WTC11 (cell line): ENCODE measurements at places on chromosomes 7 and 10. TPM values are rescaled to one million over a fixed set of nuclear protein-coding genes. Genes with fewer than 3 reads are reported as not detected.

The WBP1L gene
- 25.9 to 26.8 TPM (median 26.4 TPM) in 3 replicates for total RNA-seq

DNA sequence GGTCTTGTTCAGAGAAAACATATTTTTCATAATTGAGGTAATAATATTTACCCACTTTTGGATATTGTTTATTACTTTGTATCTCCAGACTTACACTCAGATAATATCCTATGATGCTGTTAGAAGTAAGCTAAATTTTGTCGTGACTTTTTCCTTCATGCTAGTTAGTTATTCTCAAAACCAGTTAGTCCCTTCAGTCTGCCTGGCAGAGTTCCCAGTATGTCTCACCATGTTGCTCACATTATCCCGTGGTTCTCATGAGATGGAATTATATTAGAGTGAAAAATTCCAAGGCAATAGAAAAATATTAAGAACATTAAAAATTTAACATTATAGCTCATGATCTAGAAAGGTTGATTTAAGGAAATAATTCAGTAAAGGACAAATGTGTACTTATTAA, 81.5 kb upstream of the SMIM30 start:
- DNase-seq, result no peak
- no peak overlapping the region for H3K4me3 ChIP-seq
- H3K36me3 ChIP-seq, result no peaks in the 10 kb centered on the region
- peaks cover 3% of the 10 kb centered on the region; the same call in 1 of the 2 replicates for H3K27me3 ChIP-seq
- no peak overlapping the region for H3K27ac ChIP-seq
- no peaks in the 10 kb centered on the region for H3K4me1 ChIP-seq

The GPR85 gene
- 0.09 to 0.34 TPM (median 0.09 TPM) in 3 replicates for total RNA-seq

The RPEL1 gene
- total RNA-seq, result 0.09 TPM in 1 of 3 replicates, not detected in the others

DNA sequence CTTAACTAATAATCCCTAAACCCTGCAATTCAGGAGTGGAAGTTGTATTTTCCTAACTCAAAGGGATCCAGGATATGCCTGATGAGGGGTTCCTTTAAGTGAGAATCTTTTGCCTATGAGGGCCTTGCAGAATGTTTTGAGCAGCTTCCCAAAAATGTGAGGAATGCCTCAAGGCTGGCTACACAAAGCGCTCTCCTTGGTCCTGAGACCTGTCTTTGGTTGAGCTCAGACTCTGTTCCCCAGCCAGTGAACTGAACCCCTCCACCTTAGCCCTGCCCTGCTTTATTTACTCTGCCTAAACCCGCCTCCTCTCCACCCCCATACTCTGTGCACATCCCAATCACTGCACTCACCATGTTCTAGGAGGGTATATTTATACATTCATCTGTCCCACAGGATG, 108.6 kb downstream of the NRCAM start:
- no peak overlapping the region for H3K4me3 ChIP-seq
- DNase-seq, result peak; percentile 79

DNA sequence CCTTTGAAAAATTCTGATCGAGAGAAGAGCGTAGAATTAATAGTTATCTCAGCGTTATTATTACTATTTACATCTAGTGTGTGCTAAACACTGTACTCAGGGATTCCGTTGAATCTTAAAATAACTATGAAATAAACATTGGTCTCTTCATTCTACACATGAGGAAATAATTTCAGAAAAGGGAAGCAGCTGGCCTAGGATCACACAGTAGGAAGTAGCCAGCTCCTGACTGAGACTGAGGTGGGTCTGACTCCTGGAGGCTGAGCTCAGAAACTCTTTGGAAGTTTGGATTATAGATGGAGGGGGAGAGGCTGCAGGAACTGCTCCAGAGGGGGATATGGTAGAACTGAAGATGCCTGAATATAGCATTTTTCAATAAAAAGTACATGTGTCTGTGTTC, 183.9 kb upstream of the WDR11 start:
- H3K4me3 ChIP-seq, result no peak overlapping the region
- no peak for DNase-seq
- H3K27ac ChIP-seq, result no peak overlapping the region
- H3K27me3 ChIP-seq, result no peaks in the 10 kb centered on the region

The ANKRD30A gene
- not detected in 3 replicates for total RNA-seq

- DNase-seq, result peak; percentile 74
- no peaks in the 10 kb centered on the region for H3K27me3 ChIP-seq
- H3K4me1 ChIP-seq, result peaks cover 39% of the 10 kb centered on the region
- H3K27ac ChIP-seq, result no peak overlapping the region
These were observed 8.0 kb downstream of the PWWP2B start for GRCh38 chr10:132404911-132405462.

DNA sequence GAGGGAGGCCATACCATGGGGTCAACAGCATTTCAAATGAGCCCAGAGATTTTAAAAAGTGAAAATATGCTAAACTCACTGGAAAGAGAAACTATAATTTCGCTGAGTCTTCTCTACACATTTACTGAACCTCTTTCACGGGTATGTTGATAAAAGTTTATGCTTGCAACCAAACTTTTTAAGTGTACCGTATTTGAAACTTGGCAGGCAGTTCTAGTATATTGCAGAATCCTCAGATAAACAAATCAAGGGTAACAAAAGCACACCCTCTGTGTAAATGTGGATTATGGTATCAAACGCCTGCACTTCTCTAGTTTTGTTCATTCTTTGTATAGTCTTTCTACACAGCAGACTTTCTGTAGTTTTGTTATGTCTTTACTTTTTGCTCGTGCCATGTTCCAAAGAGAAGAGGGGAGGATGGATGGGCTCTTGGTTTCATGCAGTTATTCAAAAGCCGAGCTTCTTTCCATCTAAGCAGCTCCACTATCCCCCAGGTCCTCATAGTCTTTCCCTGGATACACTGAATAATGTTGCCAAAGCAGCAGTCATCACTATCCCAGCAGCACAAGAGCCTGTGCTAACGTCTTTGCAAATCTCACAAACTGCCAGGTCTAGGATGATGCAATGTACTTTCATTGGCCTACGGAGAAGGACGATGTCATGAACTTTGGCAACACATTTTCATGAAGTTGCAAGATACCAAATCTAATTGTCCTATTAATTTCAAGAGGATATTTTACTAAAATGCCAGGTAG, 131.2 kb downstream of the MPP7 start:
- no peaks in the 10 kb centered on the region for H3K36me3 ChIP-seq
- H3K4me3 ChIP-seq, result no peak overlapping the region
- H3K27ac ChIP-seq, result peak overlapping the region; percentile 20
- no peak for DNase-seq

DNA sequence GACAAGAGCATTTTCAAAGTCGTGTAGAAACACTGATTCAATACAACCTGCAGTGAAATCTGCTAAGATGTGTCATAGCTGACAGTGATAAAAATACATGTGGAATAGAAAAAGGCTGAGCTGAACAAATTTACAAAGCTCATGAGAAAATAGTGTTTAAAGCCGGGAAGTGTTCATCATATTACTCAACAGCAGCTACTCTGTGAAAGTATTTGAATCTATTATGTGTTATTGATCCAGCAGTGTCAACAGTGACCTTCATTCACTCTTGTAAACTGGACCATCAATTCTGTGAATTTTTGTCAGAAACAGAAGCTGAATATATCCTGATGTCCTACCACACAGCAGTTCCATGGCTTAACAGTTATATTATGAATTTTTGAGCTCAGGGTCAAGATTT, 11.6 kb downstream of the DYDC1 start:
- no peak overlapping the region for H3K27ac ChIP-seq
- no peak overlapping the region for H3K4me3 ChIP-seq
- no peak for DNase-seq
- no peaks in the 10 kb centered on the region for H3K36me3 ChIP-seq

The LRRC18 gene
- total RNA-seq, result not detected in 3 replicates

GRCh38 chr7:106844279-106844997, 20.6 kb upstream of the PIK3CG start:
- H3K27me3 ChIP-seq, result no peaks in the 10 kb centered on the region; the same call in none of the 2 replicates
- no peak overlapping the region for H3K4me3 ChIP-seq
- peaks cover 46% of the 10 kb centered on the region for H3K4me1 ChIP-seq
- no peak for DNase-seq
- no peaks in the 10 kb centered on the region for H3K36me3 ChIP-seq

- no peak overlapping the region for H3K27ac ChIP-seq
- H3K36me3 ChIP-seq, result no peaks in the 10 kb centered on the region
- no peak for DNase-seq
- no peak overlapping the region for H3K4me3 ChIP-seq
- peaks cover 13% of the 10 kb centered on the region for H3K4me1 ChIP-seq
These were observed 39.3 kb downstream of the RBM17 start for GRCh38 chr10:6128087-6128486.

The SNCG gene
- 8.4 to 14.3 TPM (median 12.0 TPM) in 3 replicates for total RNA-seq

DNA sequence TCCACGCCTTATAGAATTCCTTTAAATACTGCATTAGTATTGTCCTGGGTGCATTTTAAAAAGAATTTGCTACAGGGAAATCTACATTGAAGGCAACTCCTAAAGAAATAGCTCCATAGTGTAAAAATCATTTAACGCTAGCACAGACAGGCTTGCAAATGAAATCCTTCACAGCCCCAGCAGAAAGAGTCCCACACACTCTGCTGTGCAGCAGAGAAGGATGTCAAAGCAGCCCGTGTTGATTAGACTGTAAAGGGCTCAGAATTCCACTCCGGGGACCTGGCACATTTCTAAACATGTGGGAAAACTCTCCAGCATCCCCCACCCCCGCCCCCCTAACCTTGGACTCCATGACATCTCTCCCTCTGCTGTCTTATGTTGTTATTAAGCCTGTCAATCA, 176.8 kb downstream of the CALN1 start:
- no peaks in the 10 kb centered on the region; the same call in 1 of the 2 replicates for H3K4me1 ChIP-seq
- no peak overlapping the region for H3K27ac ChIP-seq
- H3K27me3 ChIP-seq, result no peaks in the 10 kb centered on the region
- H3K4me3 ChIP-seq, result no peak overlapping the region
- no peaks in the 10 kb centered on the region for H3K36me3 ChIP-seq

- DNase-seq, result no peak
- H3K4me3 ChIP-seq, result peak overlapping the region; percentile 86
- H3K4me1 ChIP-seq, result peaks cover 20% of the 10 kb centered on the region
- H3K27ac ChIP-seq, result peak overlapping the region; percentile 20
These were observed 649 bp downstream of the ACTR3B start for GRCh38 chr7:152759949-152760853.

- H3K36me3 ChIP-seq, result peaks cover 18% of the 10 kb centered on the region
- DNase-seq, result no peak
- peaks cover 8% of the 10 kb centered on the region for H3K27me3 ChIP-seq
- H3K4me1 ChIP-seq, result peaks cover 24% of the 10 kb centered on the region
These were observed 157.7 kb downstream of the PLPP4 start for GRCh38 chr10:120614680-120615079.

The PDSS1 gene
- 13.2 to 13.9 TPM (median 13.6 TPM) in 3 replicates for total RNA-seq

GRCh38 chr7:133339772-133340171, 86.9 kb downstream of the EXOC4 start:
- peaks cover 40% of the 10 kb centered on the region for H3K36me3 ChIP-seq
- peaks cover 28% of the 10 kb centered on the region for H3K4me1 ChIP-seq
- no peaks in the 10 kb centered on the region for H3K27me3 ChIP-seq
- no peak overlapping the region for H3K27ac ChIP-seq

The KCNMA1 gene
- 4.1 to 7.3 TPM (median 5.3 TPM) in 3 replicates for total RNA-seq

The GATA3 gene
- 0.60 to 0.89 TPM (median 0.72 TPM) in 3 replicates for total RNA-seq

GRCh38 chr10:103748020-103748419, 107.4 kb downstream of the SH3PXD2A start:
- no peaks in the 10 kb centered on the region; the same call in 1 of the 2 replicates for H3K36me3 ChIP-seq
- H3K27ac ChIP-seq, result no peak overlapping the region
- no peak for DNase-seq
- H3K27me3 ChIP-seq, result no peaks in the 10 kb centered on the region
- H3K4me1 ChIP-seq, result peaks cover 4% of the 10 kb centered on the region; the same call in 1 of the 2 replicates

The NPFFR1 gene
- total RNA-seq, result 0.04 to 0.05 TPM in 2 of 3 replicates, not detected in the other

The MYOZ1 gene
- total RNA-seq, result 3.0 to 5.4 TPM (median 4.4 TPM) in 3 replicates

The NUTM2D gene
- 1.0 to 1.6 TPM (median 1.2 TPM) in 3 replicates for total RNA-seq

- peak overlapping the region; percentile 99 for H3K27ac ChIP-seq
- peaks cover 6% of the 10 kb centered on the region; the same call in 1 of the 2 replicates for H3K36me3 ChIP-seq
- peak; percentile 88 for DNase-seq
These were observed 10.9 kb downstream of the PWWP2B start for GRCh38 chr10:132407846-132408278.

The CPA4 gene
- total RNA-seq, result 0.11 TPM in 2 of 3 replicates, not detected in the other

DNA sequence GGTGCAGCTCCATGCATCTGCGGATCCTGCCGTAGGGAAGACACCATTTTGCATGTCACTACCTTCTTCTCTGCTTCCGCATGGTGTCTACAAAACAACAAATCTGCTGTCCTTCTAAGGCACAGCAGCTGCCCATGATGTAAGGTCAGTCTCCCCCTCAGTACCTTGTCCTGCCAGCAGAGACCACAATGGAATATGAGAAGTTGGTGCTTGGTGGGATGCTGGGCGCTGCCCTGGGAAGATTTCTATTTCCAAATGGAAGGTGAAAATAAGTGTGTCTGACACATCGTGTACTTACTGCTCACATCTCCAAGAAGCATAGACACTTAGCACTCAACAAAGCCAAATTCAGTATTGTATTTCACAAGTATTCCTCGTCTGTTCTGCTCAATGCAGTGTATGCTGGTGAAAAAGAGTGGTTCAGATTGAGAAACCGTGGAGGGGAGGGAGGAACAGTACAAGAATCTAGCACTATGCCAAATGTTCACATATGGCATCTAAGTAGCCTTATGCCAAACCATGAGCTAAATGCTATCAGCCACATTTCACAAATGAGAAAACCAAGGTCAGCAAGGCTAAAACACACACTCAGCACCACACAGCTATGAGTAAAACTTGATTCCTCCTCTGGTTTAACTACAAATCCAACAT, 95.0 kb downstream of the GRB10 start:
- H3K27me3 ChIP-seq, result no peaks in the 10 kb centered on the region
- peaks cover 8% of the 10 kb centered on the region for H3K36me3 ChIP-seq
- H3K4me3 ChIP-seq, result no peak overlapping the region

DNA sequence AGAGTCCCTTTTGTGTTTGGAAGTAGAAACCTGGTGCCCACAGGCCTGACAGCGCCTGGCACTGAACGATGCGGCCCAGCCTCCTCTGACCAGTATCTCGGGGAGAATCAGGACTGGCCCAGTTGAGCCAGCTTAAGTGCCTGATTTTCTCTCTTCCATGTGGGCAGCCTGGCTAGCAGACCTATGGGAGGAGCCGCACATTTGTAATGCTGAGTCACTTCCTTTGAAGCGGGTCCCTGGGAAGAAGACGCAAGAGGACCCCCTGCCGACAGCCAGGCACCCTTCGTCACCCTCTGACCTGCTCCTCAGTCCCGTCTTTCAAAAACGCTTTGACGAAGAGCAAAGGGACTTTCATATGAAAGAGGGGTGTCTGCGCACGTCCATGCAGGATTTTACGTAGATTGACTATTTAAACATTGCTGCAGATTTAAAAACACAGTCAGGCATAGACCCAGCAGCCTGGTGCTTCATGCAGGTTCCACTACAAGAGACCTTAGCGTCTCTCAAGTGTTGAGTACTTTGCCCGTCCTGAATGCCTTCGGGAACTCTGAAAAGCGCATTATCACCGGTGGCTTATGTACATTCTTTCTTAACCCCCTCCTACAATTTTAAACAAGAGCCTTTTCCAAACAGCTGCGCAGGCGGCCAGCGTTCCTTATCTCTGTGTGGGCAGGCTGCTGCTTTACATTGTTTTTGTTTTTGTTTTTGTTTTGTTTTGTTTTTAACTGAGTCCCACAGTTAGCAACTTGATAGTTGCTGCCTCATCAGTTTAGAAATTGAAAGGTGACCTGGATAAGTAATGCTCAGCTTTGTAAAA, 36.5 kb upstream of the AP5Z1 start:
- DNase-seq, result no peak
- no peak overlapping the region for H3K4me3 ChIP-seq
- peaks cover 6% of the 10 kb centered on the region for H3K36me3 ChIP-seq
- H3K27ac ChIP-seq, result peak overlapping the region; percentile 49; the same call in 1 of the 2 replicates
- peaks cover 21% of the 10 kb centered on the region for H3K4me1 ChIP-seq

The CACNB2 gene
- 3.2 to 4.4 TPM (median 3.3 TPM) in 3 replicates for total RNA-seq

GRCh38 chr10:93746844-93747284, 10.9 kb upstream of the LGI1 start:
- H3K27me3 ChIP-seq, result no peaks in the 10 kb centered on the region; the same call in 1 of the 2 replicates
- peaks cover 51% of the 10 kb centered on the region for H3K4me1 ChIP-seq
- H3K36me3 ChIP-seq, result no peaks in the 10 kb centered on the region
- H3K4me3 ChIP-seq, result no peak overlapping the region
- H3K27ac ChIP-seq, result no peak overlapping the region

The UNC5B gene
- 31.2 to 49.6 TPM (median 31.6 TPM) in 3 replicates for total RNA-seq

The NOS3 gene
- total RNA-seq, result 5.7 to 7.0 TPM (median 6.6 TPM) in 3 replicates
